ENCODE measurements at places on chromosomes 5 and 9. TPM values are rescaled to one million over a fixed set of nuclear protein-coding genes. Genes with fewer than 3 reads are reported as not detected.

DNA sequence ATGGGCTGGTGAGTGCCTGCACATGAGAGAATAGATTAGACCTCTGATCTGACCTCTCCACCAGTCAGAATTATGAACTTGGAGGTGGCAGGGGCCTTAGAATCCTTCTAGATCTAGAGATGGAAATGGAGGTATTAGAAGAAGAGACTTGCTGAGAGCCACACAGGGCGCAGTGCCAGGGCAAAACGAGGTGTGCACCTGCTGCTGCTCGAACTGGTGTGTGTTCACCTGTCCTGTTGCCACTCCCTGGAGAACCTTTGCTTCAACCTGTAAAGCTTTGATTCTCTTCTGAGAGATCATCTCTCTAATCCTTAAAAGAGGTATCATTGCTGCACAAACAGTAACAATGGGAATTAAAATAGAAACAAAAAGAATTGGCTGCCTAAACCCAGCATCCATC lies 24.9 kb downstream of the FRMPD1 start:
- no peak for DNase-seq
- H3K36me3 ChIP-seq = no peaks in the 10 kb centered on the region

GRCh38 chr9:134830126-134830525 lies 50.5 kb upstream of the FCN2 start:
- H3K4me1 ChIP-seq = peaks cover 2% of the 10 kb centered on the region
- no peak for DNase-seq
- H3K27ac ChIP-seq = no peak overlapping the region

GRCh38 chr5:73160239-73160671 lies 12.7 kb upstream of the TMEM174 start:
- peak; percentile 88 for DNase-seq
- peaks cover 74% of the 10 kb centered on the region for H3K27me3 ChIP-seq
- H3K36me3 ChIP-seq = no peaks in the 10 kb centered on the region
- peak overlapping the region; percentile 49 for H3K27ac ChIP-seq

DNA sequence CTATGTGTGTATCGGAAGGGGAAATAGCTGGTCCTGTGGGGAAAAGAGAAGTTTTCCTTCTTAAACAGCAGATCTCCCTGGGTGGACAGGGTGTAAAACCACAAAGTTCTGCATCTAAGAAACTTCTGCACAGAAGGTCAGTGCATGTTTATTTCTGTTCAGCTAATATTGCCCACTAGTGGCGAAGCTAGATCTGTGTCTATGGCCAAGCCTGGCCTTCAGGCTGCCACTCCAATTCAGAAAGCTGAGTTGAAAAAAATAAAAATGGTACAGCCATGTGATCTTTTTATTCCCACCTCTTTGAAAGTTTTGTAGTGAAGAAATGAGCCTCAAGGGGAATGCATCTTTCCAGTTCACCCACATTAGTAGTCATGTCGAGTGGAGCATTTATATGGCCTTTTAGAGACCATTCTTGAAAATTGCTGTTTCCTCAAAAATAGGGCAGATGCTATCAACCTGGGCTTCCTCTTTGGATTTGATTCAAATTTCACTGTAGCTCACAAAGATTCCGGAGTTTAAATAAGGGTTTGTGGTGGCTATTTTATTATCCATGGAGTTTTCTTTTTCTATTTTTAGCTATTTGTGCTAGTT lies 488.0 kb downstream of the PRELID2 start:
- H3K4me1 ChIP-seq = no peaks in the 10 kb centered on the region
- no peak for DNase-seq
- H3K27ac ChIP-seq = no peak overlapping the region
- H3K4me3 ChIP-seq = no peak overlapping the region

DNA sequence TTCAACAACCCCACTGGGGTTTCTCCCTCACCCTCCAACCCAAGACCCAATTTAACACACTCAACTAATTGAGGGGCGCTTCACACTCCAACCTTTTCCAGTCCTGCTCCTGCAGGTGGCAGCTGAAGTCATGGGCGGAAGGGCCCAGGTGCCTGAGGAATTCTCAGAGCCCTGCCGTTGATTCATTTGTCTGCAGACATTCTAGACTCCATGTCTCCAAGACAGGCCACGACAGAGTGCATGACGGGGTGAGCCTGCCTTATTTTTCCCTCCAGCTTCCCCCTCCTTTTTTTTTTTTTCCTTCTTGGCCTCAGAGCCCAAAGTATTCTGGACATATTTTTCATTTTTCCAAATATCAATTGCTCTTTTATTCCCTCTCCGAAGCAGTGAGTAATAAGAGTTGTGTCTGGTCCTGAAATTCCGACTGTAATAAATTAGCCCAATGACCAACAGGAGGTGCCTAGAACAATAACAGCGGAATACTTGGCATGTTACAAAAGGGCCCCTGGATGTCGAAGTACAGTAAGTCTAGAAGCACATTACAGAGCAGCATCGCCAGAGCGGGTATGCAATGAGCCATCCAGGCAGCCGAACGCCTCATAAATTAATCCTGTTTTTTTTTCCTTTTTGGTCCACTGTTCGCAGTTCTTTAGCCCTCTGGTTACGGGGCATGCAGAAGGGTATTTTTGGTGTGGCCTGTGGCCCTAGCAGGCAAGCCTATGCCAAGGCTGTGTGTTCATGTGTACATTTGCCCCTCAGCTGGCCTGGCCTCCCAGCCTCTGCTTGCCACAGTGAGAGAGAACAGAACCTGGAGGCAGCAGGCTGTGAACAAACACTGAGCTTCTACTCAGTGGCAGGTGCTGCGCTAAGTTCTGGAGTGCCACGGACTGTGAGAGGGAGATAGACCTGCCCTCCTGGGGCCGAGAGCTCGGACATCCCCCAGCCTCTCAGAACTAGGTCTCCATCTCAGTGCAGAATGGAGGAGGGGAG lies 8.6 kb upstream of the SMIM23 start:
- no peaks in the 10 kb centered on the region for H3K36me3 ChIP-seq
- H3K27me3 ChIP-seq = peaks cover 1% of the 10 kb centered on the region
- no peak for DNase-seq
- no peak overlapping the region for H3K4me3 ChIP-seq
- H3K4me1 ChIP-seq = no peaks in the 10 kb centered on the region

DNA sequence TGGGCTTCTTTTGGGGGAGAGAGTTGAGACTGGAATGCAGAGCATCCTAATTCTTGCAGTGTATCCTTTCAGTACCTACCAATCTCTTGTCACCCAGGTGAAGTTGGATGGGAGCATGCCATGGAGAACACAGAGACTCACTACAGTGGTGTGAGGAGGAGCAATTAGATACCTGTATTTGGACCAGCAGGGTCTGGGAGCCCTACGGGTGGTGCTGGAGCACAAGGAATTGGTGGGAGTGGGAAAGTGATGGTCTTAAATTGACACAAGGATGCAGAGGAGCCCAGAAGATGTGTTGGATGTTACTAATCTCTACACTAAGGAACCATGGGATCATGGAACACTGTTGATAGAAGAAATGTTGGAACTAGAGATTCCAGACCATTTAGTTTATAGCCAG lies 212.7 kb downstream of the CHSY3 start:
- no peak for DNase-seq
- no peak overlapping the region for H3K27ac ChIP-seq
- no peaks in the 10 kb centered on the region for H3K4me1 ChIP-seq

GRCh38 chr5:111735583-111736270 lies 21.3 kb downstream of the NREP start:
- peaks cover 14% of the 10 kb centered on the region for H3K36me3 ChIP-seq
- H3K27me3 ChIP-seq = no peaks in the 10 kb centered on the region
- DNase-seq = no peak
- H3K4me1 ChIP-seq = peaks cover 38% of the 10 kb centered on the region

MYORG gene
- 1.4 TPM for total RNA-seq
